ENCODE measurements at places on chromosomes 5 and 9.

DNA sequence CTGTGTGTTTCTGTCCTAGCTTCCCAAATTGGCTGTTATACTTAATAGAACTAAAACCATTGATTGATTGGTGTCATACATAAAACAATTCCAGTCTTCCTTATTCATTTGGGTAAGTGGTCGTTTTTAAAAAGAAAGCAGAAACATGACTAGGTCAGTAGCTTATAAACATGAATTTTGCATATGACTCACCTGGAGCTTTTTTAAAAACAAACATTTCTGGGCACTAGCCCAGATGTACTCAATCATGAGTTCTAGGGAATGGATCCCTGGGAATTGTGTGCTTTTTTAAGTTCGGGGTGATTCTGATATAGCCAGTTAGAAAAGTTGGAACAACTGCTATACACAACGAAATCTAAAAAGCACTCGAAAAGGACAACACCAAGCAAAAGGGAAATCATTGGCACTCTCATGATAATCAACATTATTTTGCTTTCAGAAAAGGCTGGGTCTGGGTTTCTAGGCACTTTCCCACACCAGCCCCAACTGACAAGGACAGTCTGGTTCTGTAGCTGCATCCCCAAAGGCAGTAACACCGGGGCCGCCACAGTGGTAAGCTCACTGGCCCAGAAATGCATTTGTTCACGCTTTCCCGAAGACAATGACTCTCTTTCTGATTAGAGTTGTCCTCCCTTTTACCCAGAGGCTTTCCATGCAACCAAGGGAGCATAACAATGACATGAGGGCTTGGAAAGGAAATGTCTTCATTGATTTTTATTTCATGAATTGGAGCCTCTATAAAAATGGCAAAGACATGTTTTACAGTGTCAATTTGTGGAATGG lies 664.9 kb upstream of the WWC1 start:
- DNase-seq, result no peak

GRCh38 chr9:121200356-121200755 lies 1.3 kb downstream of the RAB14 start:
- no peak for DNase-seq

- DNase-seq, result peak; percentile 25
Measured at GRCh38 chr9:36218011-36218410, 27.3 kb downstream of the CLTA start.

DNA sequence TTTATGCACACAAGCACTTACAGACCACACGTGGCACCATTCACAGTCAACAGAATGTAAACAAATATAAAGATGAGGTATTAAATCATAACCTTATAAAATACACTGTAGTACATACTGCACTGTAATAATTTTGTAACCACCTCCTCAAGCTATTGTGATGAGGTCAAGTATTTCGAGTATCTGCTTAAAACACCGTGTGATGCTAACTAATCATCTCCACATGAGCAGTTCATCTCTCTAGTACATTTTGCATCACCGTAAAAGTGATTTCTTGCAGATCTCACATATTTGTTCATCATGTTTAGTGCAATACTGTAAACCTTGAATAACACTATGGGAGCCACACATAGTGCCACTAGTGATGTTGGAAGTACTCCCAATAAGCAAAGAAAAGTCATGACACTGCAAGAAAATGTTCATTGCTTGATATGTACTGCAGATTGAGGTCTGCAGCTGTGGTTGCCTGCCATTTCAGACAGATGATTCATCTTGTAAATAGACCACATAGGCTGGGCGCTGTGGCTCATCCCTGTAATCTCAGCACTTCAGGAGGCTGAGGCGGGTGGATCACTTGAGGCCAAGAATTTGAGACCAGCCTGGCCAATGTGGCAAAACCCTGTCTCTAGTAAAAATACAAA lies 44.3 kb downstream of the FOXB2 start:
- no peak for DNase-seq

DNA sequence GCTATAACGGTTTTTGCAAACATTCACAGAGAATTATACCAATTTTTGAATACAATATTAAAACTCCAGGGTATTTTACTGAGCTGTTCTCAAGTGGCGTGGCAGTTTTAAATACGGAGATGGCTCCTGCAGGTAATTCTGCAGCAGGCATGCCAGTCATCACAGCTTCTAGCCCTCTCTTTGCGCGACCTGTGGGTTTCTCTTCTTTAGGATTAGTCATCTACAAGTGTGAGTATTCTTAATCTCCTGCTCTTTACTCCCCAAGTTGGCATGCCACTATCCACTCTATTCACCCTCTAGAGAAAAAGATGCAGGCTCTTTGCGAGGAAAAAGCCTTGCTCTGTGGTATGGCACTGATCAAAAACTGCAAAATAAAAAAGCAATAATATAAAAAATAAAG lies 43.9 kb downstream of the ANKRD31 start:
- DNase-seq, result no peak

DNA sequence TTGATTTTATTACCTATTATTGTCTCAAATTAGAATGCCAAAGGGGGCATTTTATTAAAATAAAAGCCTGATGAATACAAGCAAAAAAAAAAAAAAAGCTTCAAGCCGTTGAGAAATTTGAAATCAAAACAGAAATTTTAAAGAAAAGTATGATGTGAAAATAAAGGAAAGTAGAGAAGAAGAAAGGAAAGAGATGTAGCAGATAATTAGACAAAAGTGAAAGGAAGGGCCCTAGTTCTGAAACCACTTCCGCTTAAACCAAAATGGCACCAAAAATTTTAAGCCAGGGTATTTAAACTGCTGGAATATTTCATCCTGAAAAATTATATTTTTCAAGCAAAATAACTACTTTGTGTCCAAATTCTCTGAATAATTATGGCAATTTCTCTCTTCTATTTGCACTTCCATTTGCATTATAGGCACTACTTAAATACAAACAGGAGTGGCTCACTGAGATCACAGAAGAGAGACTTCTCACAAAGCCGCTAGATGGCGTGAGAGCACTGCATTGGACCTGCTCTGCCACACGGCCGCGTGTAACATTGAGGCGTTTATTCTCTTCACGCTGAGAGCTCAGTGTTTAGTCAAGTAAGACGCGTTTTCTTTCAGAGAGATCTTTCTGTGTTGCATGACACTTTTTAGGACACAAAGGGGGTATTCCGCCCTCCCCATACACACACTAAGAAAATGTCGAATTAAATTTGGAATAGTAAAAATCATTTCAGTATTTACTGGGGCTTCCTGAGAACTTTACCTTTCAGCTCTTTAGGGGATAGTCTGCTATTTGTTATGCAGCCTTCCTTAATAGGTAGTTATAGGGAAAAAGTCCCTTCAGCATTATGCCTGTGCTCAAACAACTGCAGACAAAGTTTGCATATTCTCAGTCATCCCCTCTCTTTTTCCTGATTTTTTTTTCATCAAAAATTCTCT lies 368.4 kb upstream of the CCNH start:
- peak; percentile 82 for DNase-seq

DNA sequence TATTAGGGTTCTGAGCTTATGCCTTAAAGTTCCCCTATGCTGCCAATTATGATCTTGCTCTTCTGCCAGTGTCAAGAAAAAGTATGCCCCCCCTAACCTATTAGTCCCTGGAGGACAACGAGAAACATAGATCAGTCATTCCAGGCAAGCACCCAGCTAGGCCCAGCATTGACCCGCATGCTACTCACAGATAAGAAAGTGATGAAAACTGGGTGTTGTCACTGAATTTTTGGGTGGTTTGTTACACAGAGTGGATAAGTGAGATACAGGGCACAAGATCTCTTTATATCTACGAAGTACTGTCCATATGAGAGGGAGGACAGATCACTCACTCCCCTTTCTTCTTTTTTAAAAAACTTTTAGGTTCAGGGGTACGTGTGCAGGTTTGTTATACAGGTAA lies 6.4 kb upstream of the TEX48 start:
- no peak for DNase-seq

DNA sequence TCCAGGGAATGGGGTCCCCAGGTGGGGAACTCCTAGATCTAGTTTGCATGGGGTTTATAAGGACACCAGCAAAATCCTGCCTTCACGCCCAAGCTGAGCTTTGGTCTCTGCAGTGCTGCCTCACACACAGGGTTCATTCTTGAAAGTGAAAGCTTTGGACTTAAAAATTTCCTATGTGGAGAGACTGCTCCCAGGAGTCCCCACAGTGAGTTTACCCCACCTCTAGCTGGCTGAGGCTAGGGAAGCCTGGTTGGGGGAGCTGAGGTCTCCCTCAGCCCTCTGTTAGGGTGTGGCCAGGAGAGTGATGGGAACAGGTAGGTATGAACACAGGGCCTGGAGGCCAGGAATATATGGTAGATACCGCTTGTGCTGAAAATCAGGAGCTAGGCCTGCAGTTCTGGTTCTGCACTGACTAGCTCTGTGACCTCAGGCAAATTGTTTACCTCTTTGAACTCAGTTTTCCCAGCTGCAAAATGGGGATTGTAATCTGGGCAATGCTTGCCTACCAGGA lies 41.5 kb upstream of the LARP1 start:
- no peak for DNase-seq

GRCh38 chr5:32067774-32068470 lies 106.2 kb downstream of the GOLPH3 start:
- DNase-seq, result no peak

DNA sequence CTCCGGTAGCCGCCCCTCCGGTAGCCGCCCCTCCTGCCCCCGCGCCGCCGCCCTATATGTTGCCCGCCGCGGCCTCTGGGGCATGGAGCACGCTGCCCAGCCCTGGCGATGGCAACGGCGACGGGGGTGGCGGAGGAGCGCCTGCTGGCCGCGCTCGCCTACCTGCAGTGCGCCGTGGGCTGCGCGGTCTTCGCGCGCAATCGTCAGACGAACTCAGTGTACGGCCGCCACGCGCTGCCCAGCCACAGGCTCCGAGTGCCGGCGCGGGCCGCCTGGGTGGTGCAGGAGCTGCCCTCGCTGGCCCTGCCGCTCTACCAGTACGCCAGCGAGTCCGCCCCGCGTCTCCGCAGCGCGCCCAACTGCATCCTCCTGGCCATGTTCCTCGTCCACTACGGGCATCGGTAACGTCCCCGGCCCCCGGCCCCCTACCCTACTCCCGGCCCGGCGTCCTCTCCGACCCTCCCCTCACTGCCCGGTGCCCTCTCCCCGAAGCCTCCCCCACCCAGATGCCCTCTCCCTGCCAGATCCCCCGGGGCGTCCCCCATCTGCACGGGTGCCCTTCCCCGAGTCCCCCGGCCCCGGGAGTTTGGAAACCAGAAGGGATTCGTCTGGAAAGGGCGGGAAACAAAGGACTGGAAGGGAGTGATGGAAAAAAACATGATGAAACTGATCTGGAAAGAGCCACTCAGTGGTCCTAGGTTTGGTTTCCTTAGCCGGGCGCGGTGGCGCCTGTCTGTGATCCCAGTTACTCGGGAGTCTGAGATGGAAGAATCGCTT lies 417 bp downstream of the SRD5A1 start:
- DNase-seq, result peak; percentile 55

DNA sequence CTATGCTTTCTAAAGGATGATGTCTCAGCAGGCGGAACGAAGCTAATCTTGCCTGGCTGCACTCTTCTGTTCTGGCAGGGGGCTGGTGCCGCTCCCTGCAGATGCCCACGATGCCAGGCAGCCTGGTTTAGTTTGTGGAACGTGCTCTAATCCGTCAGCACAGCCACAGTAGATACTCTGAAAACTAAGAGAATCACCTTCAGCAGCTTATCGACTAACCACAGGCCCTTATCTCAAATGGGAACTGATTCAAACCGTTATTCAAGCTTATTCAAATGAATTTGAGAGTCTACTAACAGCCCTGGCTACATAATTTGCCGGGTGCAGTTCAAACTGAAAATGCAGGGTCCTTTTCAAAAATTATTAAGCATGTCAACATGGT lies 246.6 kb upstream of the ANKRD55 start:
- no peak for DNase-seq

DNA sequence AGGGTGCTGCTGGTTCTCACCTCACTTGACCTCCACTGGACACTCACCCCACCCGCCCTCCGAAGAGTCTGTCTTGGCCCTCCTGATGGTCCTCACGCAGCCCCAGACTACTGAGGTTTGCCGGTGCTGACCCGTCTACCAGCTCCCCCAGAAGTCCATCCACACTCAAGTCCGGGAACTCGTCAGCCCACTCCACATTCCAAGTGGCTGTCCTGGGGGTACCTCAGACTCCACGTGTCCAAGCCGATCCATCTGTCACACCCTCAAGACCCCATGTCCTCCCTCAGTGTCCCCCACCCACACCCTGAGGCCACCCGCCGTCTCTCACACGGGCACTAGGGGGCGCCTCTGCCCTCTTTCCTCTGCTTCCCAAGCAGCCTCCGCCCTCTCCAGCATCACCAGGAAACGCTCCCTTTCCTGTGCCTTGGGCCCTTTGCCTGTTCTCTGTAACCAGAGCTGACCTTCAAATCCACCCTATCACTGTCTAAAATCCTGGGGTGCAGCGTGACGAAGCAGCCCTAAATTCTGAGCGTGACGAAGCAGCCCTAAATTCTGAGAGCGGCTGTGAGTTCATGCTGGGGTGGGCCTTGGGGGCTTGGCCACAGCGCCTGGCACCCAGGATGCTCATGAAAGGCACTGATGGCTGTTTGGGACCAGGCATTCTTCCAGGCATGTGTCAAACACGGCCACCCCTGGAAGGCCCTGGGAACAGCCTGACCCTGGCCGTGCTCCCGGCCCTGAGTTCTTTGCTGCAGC lies 95.7 kb downstream of the KCNT1 start:
- DNase-seq, result peak; percentile 15

DNA sequence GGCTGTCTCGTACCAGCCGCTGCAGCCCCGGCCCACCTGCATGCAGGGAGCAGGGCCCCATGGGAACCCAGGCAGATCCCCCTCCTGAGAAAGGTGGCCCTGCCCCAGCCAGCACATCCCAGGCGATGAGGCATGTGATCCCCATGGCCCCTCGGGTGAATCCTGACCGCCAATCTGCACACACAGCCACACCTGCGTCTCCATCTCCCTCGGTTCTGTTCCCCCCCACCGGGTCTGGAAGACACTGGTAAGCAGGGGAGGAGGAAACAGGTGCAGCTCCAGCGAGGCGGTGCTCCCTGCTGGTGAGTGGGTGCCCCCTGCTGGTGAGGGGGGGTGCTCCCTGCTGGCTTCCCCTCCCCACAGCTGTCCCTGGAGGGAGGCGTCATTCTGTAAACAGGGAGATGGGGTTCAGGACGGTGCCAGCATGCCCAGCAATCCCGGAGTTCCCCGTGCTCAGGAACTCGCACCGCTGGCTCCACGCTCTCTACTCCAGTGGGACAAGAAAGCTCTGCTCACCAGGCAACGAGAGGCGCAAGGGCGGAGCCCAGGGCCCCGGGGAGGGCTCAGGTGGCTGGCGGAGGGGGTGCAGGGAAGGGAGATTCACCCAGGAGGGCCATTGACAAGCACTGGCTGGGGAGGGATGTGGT lies 28.4 kb upstream of the SLC12A7 start:
- peak; percentile 59 for DNase-seq

DNA sequence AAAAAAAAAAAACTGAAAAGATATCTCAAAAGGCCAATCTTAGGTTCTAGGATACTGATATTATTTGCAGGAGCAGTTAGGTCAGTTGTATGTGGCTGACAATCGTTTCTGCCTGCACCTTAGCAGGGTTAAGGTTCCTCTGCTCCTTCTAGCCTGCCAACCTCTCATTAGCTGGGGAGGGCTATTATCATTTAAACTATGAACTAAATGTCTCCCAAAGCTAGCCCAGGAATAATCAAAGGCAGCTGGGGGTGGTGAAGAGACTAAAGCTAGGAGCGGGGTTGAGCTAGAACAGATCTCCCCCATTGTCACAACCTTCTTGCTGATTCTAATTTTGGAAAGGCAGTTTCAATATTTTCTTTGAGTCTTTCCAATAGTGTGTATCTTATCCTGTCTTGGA lies 99.9 kb downstream of the ICE1 start:
- DNase-seq, result no peak

Data from NCI-H1092 treated with DMSO at 0.1 percent for 48 hours (cell line).